ENCODE measurements at places on chromosomes 2 and 18. TPM values are rescaled to one million over a fixed set of nuclear protein-coding genes. Genes with fewer than 3 reads are reported as not detected.

Gene UGT1A10
- 0.16 TPM for total RNA-seq

Gene DOK6
- total RNA-seq = not detected

Gene ABCG8
- total RNA-seq = not detected

Gene SERPINB2
- total RNA-seq = not detected

Gene PTPRM
- total RNA-seq = 7.5 TPM

Gene DPP4
- total RNA-seq = 34.6 TPM

Gene GAL3ST2
- 0.35 TPM for total RNA-seq

Gene RUFY4
- total RNA-seq = 2.4 TPM

Gene ZC3H15
- total RNA-seq = 82.0 TPM

Gene TCF7L1
- not detected for total RNA-seq

Gene LYG2
- total RNA-seq = not detected

Gene DBI
- total RNA-seq = 82.5 TPM

Gene EMILIN1
- 0.42 TPM for total RNA-seq

Gene SCN7A
- total RNA-seq = not detected

Gene OXER1
- 0.13 TPM for total RNA-seq

Gene LCT
- 1.0 TPM for total RNA-seq

Gene SMAD2
- 97.2 TPM for total RNA-seq

Gene NAT8
- not detected for total RNA-seq
